ENCODE measurements at places on chromosomes 7 and 10.

DNA sequence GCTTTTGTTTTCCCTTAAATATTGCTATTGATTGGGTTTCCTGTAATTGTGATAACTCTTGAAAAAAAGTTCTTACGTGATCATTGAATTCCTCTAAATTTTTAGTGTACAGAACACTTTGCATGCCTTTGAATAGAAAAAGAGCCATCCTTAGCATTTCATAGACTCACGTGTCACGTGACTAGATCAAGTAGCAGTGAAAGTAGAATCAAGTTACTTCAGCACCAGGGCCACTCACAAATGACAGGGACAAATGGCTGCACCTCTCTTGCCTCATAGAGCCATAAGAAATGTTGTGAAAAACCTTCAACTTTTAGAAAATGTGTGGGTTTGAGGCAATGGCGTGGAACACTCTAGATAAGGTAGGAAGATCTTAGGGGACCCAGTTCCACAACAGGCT is 203.8 kb downstream of the ZEB1 start:
- no peak overlapping the region for H3K4me3 ChIP-seq
- H3K27me3 ChIP-seq: no peaks in the 10 kb centered on the region
- H3K36me3 ChIP-seq: peaks cover 48% of the 10 kb centered on the region
- peaks cover 4% of the 10 kb centered on the region for H3K4me1 ChIP-seq
- peak; percentile 16 for DNase-seq

DNA sequence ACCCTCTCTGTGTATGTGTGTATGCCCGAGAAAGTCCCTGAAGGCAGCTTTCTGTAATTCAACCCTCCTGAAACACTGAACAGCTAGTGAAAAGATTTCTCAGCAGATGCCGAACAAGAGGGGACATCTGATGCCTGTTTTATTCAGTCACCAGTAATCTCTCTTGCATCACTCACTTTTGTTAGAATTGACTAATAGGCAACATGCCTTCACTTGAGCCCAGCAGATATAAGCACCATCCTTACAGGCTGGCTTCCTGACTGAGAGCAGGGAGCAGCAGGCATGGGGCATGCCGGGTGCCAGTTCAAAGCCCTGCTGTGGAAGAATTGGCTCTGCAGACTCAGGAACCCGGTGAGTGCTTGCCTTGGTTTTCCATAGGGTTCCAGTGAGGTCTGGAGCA is at the start of gene ABCA13:
TSS of gene ABCA13 (plus strand) at position 257 of the 400 bp plus-strand sequence. CDS start at position 283, 26 bp downstream.
- H3K27ac ChIP-seq: no peak within 1 kb of the TSS
- H3K4me3 ChIP-seq: no peak within 1 kb of the TSS
- no peak for DNase-seq
- H3K36me3 ChIP-seq: no peaks in the 10 kb centered on the region

DNA sequence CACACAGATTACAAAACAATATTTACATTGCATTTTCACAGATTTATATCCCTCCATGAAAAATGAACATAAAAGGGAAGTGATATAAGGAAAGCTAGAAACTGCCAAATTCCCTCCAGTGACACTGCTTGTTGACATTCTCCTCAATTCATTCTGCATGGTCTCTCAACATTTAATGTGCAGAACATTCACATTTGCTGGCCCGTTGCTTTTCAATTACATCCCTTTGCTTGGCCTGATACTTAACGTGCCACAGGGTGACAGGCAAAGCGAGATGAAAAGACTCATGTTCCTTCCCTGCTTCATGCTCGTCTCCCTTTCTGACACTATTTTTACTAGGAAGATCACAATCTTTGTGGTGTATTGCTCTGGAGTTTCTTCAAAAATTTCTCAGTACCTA is 1019.7 kb upstream of the LRRN3 start:
- H3K27me3 ChIP-seq: no peaks in the 10 kb centered on the region
- no peak overlapping the region for H3K4me3 ChIP-seq
- peak; percentile 17 for DNase-seq
- no peak overlapping the region for H3K27ac ChIP-seq
- H3K36me3 ChIP-seq: no peaks in the 10 kb centered on the region

GRCh38 chr10:22442063-22442462 is 96.8 kb downstream of the SPAG6 start:
- no peaks in the 10 kb centered on the region for H3K36me3 ChIP-seq
- no peak for DNase-seq
- no peaks in the 10 kb centered on the region for H3K27me3 ChIP-seq
- no peak overlapping the region for H3K4me3 ChIP-seq
- peaks cover 5% of the 10 kb centered on the region for H3K4me1 ChIP-seq
- H3K27ac ChIP-seq: no peak overlapping the region

- H3K4me1 ChIP-seq: no peaks in the 10 kb centered on the region
- DNase-seq: peak; percentile 7
- no peak overlapping the region for H3K27ac ChIP-seq
- no peak overlapping the region for H3K4me3 ChIP-seq
These were observed 135.9 kb downstream of the ADARB2 start for GRCh38 chr10:1601406-1601805.

GRCh38 chr10:4501306-4501705 is 324.7 kb upstream of the AKR1E2 start:
- DNase-seq: no peak
- no peak overlapping the region for H3K4me3 ChIP-seq
- H3K4me1 ChIP-seq: peaks cover 6% of the 10 kb centered on the region
- no peak overlapping the region for H3K27ac ChIP-seq
- no peaks in the 10 kb centered on the region for H3K27me3 ChIP-seq
- no peaks in the 10 kb centered on the region for H3K36me3 ChIP-seq

DNA sequence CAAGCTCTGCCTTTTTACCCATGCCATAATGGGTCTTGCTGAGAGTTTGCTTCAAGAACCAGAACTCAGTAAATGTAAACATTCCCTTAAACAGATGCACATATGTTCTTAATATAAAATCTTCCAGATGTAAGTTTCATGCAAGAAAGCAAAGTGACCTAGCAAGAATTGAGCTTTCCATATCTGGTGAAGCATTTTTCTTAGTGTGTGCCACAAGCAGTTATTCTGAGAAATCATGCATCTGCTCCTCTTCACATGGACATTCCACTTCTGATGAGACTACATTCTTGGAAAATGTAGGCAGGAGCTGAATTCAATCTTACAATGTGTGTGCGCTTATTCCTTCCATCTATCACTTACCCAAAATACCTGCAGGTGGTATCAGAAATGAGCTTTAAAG is 227.8 kb upstream of the LRRTM3 start:
- H3K27ac ChIP-seq: no peak overlapping the region
- H3K4me1 ChIP-seq: no peaks in the 10 kb centered on the region
- H3K36me3 ChIP-seq: no peaks in the 10 kb centered on the region
- H3K27me3 ChIP-seq: no peaks in the 10 kb centered on the region
- DNase-seq: peak; percentile 24
- no peak overlapping the region for H3K4me3 ChIP-seq

- H3K4me3 ChIP-seq: no peak overlapping the region
- no peaks in the 10 kb centered on the region for H3K27me3 ChIP-seq
- no peak for DNase-seq
These were observed 13.5 kb downstream of the MACROH2A2 start for GRCh38 chr10:70066190-70066589.

DNA sequence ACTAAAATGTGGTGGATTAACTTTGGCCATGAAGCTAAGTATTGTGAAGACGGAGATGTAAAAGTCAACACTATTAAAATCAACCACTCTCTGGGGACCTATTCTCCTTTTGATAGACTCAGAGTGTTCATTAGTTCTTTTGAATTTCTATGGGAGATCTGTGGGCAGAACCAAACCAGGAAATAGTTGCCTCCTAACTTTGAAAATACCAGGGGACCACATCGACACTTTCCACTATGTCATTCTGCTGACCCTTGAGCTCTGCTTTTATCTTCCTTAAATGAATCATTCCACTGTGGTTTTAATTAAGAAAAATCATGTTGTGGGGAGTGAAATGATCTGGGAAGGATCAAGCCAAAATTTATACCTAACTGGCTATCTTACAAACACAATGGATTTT is 960.5 kb downstream of the GATA3 start:
- H3K36me3 ChIP-seq: no peaks in the 10 kb centered on the region
- no peak overlapping the region for H3K27ac ChIP-seq
- no peak for DNase-seq
- H3K27me3 ChIP-seq: no peaks in the 10 kb centered on the region
- H3K4me1 ChIP-seq: no peaks in the 10 kb centered on the region

GRCh38 chr10:62380016-62380415 is 5.8 kb downstream of the ZNF365 start:
- no peaks in the 10 kb centered on the region for H3K4me1 ChIP-seq
- peaks cover 3% of the 10 kb centered on the region for H3K27me3 ChIP-seq
- no peak overlapping the region for H3K27ac ChIP-seq
- no peak overlapping the region for H3K4me3 ChIP-seq
- DNase-seq: no peak
- H3K36me3 ChIP-seq: no peaks in the 10 kb centered on the region

GRCh38 chr7:74194686-74195085 is 15.1 kb upstream of the LAT2 start:
- DNase-seq: no peak
- H3K4me1 ChIP-seq: no peaks in the 10 kb centered on the region
- H3K4me3 ChIP-seq: no peak overlapping the region

DNA sequence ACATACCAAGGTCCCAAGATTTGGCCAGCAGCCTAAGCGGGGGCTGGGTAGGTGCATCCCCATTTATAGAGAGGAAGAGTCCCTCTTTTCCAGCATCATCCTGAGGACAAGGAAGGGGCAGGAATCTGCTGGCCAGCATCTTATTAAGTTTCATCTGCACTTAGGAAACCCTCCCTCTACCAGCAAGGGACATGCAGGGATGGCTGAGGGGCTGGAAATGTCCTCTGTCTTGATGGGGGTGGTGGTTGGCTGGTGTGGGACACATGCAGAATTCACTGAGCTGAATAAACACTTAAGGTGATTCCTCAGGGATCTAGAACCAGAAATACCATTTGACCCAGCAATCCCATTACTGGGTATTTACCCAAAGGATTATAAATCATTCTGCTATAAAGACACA is 42.1 kb downstream of the NOD1 start:
- no peaks in the 10 kb centered on the region for H3K27me3 ChIP-seq
- H3K4me1 ChIP-seq: no peaks in the 10 kb centered on the region
- H3K4me3 ChIP-seq: no peak overlapping the region

- H3K4me3 ChIP-seq: no peak overlapping the region
- peak; percentile 48 for DNase-seq
- no peaks in the 10 kb centered on the region for H3K36me3 ChIP-seq
These were observed 52.2 kb downstream of the GPAM start for GRCh38 chr10:112131346-112131745.

- peak overlapping the region; percentile 87 for H3K27ac ChIP-seq
- DNase-seq: peak; percentile 42
- no peaks in the 10 kb centered on the region for H3K36me3 ChIP-seq
These were observed 654.8 kb downstream of the LRMDA start for GRCh38 chr10:76086170-76086760.

GRCh38 chr7:126605553-126605952 is 647.2 kb downstream of the GRM8 start:
- no peaks in the 10 kb centered on the region for H3K27me3 ChIP-seq
- no peak for DNase-seq
- no peak overlapping the region for H3K4me3 ChIP-seq

DNA sequence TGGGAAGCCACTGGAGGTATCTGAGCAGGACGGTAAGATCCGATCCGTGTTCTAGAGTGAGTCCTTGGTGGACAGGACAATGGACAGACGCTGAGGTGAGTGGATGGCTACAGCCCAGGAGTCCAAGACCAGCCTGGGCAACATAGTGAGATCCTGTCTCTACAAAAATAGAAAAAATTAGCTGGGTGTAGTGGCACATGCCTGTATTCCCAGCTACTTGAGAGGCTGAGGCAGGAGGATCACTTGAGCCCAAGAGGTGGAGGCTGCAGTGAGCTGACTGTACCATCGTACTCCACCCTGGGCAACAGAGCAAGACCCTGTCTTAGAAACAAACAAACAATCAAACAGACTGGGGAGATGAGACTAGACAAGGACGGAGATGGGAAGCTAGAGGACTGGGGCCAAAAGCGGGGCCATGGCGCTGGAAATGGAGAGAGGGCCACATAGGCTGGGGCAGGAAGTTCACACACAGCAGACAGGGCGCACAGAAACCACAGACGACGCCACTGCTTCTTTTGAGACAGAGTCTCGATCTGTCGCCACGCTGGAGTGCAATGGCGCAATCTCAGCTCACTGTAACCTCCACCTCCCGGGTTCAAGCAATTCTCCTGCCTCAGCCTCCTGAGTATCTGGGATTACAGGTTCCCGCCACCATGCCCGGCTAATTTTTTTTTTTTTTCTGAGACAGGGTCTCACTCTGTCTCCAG is 24.7 kb downstream of the DAGLB start:
- H3K27me3 ChIP-seq: no peaks in the 10 kb centered on the region
- no peak overlapping the region for H3K27ac ChIP-seq
- H3K4me3 ChIP-seq: no peak overlapping the region
- DNase-seq: no peak
- H3K4me1 ChIP-seq: peaks cover 17% of the 10 kb centered on the region

GRCh38 chr7:149477494-149478443 is 16.9 kb upstream of the ZNF777 start:
- no peak overlapping the region for H3K4me3 ChIP-seq
- DNase-seq: no peak
- H3K27me3 ChIP-seq: no peaks in the 10 kb centered on the region
- H3K4me1 ChIP-seq: no peaks in the 10 kb centered on the region
- H3K36me3 ChIP-seq: peaks cover 46% of the 10 kb centered on the region
- H3K27ac ChIP-seq: no peak overlapping the region

GRCh38 chr7:47100817-47101435 is 481.0 kb downstream of the TNS3 start:
- H3K4me1 ChIP-seq: peaks cover 1% of the 10 kb centered on the region
- no peaks in the 10 kb centered on the region for H3K27me3 ChIP-seq
- H3K4me3 ChIP-seq: no peak overlapping the region
- H3K36me3 ChIP-seq: no peaks in the 10 kb centered on the region
